ENCODE measurements at places on chromosomes 5 and 9. TPM values are rescaled to one million over a fixed set of nuclear protein-coding genes. Genes with fewer than 3 reads are reported as not detected.

RPP25L gene
- total RNA-seq, result 23.3 TPM

DNA sequence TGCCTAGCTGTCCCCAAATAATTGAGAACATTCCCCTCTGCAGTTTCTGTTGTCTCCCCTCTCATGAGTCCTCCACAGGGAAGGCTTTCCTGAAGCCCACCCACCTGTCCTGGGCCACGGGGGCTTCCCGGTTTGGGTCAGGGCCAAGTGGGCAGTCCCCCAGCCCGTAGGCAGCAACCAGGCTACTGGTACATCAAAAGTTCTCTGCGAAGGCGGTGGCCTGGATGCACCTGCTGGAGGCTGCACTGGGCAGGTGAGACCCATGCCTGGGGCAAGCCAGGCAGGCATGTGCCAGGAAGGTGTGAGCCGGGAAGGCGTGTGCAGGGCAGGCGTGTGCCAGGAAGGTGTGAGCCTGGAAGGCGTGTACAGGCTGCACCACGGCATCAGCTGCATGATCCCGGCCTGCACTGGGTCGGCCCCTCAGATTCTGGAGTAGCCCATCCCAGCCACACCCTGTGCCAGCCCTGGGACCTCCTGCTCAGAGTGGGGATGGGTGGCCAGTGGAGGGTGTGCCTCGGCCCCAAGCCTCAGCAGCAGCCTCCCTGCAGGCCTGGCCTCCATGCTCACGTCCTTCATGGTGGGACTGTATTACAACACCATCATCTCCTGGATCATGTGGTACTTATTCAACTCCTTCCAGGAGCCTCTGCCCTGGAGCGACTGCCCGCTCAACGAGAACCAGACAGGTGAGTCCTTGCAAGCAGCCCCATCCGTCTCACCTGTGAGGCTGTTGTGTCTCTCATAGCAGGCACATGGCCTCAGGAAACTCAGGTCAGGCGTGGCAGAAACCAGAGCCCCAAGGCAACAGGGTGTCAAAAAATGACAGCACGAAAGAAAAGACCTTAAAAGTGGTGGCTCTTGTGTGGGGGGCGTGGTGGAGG, 8.7 kb downstream of the SLC6A19 start:
- no peak for DNase-seq

PRR16 gene
- total RNA-seq, result 16.5 TPM

GRCh38 chr5:161085056-161085455, 233.0 kb upstream of the ATP10B start:
- no peak for DNase-seq

SAPCD2 gene
- total RNA-seq, result 28.5 TPM

CCNI2 gene
- not detected for total RNA-seq
